SW 1271 (cell line): ENCODE measurements at places on chromosomes 1 and 21.

GRCh38 chr21:35840197-35840799, 220.0 kb downstream of the SETD4 start:
- peak; percentile 54 for DNase-seq

DNA sequence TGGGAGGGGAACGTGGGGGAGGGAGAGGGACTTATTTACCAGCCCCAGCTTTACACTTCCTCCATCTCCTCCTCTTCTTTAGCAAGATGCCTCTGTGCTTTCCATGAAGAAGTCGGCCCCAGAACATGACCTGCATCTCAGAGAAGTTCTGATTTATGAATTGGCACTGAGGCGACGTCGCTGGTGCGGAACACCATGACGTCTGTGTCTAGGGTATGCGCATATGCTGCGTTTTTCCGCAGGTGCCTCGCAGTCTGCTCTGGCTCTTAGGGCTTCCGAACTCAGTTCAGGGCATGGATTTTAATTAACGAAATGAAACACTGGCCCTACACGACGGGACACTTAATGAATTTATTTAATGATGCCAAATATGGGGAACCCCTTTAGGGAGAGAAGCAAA, 510.3 kb downstream of the SMYD3 start:
- DNase-seq, result no peak

- no peak for DNase-seq
These were observed 133.7 kb upstream of the COL6A1 start for GRCh38 chr21:45847870-45848269.

- DNase-seq, result peak; percentile 81
These were observed 50.9 kb upstream of the CNIH3 start for GRCh38 chr1:224565186-224565585.

DNA sequence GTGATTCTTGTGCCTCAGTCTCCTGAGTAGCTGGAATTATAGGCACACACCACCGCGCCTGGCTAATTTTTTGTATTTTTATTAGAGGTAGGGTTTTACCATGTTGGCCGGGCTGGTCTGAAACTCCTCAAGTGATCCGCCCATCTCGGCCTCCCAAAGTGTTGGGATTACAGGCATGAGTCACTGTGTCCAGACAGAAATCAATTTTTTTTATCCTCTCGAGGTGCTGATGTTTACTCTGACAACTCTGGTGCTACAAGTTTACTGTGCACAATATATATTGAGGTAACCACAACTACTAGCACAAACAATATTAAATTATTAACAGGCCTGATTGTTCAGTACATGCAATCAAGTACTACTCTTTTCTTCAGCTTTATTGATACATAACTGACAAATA, 39.7 kb downstream of the F13B start:
- DNase-seq, result no peak

DNA sequence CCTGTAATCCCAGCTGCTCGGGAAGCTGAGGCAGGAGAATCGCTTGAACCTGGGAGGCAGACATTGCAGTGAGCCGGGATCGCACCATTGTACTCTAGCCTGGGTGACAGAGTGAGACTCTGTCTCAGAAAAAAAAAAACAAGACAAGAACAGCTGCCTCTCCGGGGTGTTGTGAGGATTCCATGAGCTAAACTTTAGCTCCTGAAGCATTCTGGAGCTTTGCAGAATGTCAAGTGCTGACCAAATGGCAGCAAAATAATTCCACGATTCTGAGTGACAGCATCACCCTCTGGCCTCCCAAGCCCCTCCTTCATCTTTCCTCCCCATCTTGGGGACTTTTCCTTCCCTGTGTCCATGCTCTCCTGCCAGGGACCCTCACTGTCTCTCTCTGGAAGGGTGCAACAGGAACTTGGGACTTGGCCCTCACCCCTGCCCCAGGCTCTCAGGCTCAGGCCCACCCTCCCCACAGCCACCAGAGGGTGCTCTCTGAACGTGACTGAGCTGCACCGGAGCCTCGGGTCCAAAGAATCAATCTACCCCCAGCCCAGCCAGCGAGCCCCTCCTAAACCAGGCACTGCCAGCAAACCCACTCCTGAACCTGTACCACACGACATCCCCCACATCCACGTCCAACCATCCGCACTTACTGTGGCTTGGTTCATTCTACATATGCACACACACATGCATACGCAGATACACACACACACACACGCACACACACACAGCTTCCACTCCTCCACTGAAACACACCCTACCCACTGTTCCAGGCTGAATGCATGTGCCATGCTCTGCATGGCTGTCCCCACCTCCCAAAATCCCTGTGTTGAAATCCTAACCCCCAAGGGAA, 45.7 kb downstream of the ACOT7 start:
- DNase-seq, result no peak

DNA sequence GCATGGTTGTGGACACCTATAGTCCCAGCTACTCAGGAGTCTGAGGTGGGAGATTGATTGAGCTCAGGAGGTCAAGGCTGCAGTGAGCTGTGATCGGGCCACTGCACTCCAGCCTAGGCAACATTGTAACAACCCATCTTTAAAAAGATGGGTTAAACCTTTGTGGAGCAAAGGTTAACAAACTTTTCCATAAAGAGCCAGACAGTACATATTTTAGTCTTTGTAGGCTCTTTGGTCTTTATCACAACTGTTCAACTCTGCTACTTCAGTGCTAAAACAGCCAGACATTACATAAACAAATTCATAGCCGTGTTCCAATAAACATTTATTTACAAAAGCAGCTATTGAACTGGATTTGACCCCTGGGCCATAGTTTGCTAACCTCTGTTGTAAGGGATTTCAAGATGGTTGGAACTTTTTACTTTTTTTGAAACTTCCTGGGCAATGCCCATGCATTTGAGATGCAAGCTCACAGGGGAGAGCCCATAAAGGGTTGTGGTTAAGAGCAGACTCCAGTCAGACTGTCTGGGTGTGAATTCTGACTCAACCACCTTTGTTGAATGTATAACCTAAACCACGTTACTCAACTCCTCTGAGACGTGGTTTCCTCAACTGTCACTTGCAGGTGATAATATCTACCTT, 10.8 kb downstream of the INAVA start:
- no peak for DNase-seq

DNA sequence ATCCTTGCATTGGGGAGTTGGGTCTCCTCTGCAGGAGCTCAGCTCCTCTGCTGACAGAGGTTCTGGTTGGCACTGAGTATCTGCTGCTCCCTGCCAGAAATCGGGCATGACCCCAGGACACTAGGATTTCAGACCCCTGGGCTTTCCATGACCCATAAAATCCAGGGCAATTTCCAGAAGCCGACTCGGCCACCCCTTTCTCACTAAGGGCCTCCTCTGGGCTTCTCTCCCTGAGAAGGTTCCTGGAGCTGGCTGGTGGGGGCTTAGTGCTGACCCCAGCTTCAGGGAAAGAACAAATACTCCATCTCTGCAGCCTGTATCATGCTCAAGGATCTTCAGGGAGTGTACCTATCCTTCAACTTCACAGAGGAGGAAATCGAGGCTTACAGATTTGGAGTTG, 603.4 kb downstream of the PTPRU start:
- DNase-seq, result no peak

DNA sequence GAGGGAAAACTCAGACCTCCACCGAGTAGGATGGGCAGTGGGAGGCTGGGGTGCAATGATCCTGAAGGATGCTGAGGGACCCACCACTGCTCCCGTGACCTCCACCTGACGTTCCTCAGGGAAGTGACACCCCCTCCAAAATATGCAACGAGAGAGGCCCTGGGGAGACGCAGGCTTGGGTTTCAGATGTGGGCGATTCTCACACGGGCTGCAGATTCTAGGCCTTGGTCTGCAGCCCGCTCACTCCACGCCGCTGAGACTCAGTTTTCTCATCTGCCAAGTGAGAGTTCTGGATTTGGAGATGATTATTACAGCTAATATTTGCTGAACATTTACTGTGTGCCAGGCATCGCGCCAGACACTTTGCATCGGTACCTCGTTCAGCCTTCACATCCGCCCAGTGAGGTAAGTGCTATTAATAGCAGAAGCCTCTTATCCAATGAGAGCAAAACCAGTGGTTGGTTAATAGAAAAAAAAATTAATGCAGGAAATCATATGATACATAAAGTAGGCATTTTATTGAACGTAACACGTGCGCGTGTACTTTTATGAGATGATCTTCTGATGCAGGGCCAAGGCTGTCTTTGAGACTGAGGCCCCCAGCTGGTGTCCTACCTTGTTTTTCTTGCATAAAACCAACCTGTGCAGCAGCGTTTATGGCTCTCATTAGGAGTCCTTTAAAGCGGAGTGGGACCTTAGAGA, 102.0 kb upstream of the RUNX3 start:
- no peak for DNase-seq

- no peak for DNase-seq
These were observed 1638.3 kb downstream of the MRPL39 start for GRCh38 chr21:23968722-23969647.

- DNase-seq, result no peak
These were observed 18.1 kb upstream of the IRF2BP2 start for GRCh38 chr1:234628089-234628488.

DNA sequence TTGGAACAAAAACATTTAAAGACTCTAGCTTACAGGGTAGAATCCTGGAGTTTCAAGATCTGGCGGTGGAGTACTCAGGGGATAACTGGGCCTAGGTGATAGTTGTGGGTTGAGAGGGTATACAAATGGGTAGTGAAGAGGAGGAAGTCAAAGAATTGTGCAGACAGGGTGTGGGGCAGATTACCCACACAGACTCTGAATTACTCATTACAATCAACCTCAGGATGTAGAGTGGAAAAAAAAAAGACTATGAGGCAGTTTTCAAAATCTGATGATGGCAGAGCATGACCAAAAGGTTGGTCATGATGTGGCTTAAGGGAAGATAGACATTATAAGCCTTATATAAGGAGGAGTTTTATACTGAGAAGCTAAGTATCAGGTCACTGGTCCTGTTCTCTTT, 44.1 kb upstream of the GLIS1 start:
- DNase-seq, result no peak

- no peak for DNase-seq
These were observed 17.5 kb upstream of the COL18A1 start for GRCh38 chr21:45387506-45387905.

GRCh38 chr1:167197236-167197635, 23.4 kb upstream of the POU2F1 start:
- DNase-seq, result no peak

- no peak for DNase-seq
These were observed 4.0 kb upstream of the PROX1 start for GRCh38 chr1:213983493-213984386.

- no peak for DNase-seq
These were observed 48.8 kb downstream of the DISP3 start for GRCh38 chr1:11527541-11528452.

GRCh38 chr1:219202567-219202966, 28.9 kb downstream of the LYPLAL1 start:
- no peak for DNase-seq

GRCh38 chr1:154198756-154199562, 7.1 kb upstream of the TPM3 start:
- peak; percentile 31 for DNase-seq

- no peak for DNase-seq
These were observed 50.8 kb upstream of the BOLA1 start for GRCh38 chr1:149848340-149849110.

GRCh38 chr1:59819566-59820438, 5.1 kb downstream of the HOOK1 start:
- no peak for DNase-seq

GRCh38 chr1:82697965-82698364, 897.2 kb downstream of the ADGRL2 start:
- no peak for DNase-seq

- no peak for DNase-seq
These were observed 154.6 kb upstream of the HMGB4 start for GRCh38 chr1:33709174-33709782.

GRCh38 chr1:199778324-199778955, 249.1 kb upstream of the NR5A2 start:
- no peak for DNase-seq

DNA sequence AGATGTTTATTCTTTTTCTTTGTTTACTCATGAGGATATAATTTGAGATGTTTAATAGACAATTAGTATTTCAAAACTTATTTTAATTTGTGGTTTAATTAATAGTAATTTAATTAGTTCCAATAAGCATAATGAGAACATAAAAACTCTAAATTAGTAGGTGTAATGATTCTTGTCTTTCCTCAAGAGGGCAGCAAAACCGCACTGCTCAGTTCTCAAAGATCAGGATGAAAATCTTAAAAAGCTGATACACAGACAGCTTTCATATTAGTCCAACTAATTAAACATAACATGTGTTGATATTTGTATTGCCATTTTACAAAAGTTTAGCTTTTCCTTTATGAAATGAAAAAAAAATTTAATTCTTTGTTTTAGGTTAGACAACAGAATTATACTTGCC, 106.7 kb upstream of the C21orf91 start:
- peak; percentile 1 for DNase-seq
